ENCODE measurements at places on chromosomes 5 and 9. TPM values are rescaled to one million over a fixed set of nuclear protein-coding genes. Genes with fewer than 3 reads are reported as not detected.

DNA sequence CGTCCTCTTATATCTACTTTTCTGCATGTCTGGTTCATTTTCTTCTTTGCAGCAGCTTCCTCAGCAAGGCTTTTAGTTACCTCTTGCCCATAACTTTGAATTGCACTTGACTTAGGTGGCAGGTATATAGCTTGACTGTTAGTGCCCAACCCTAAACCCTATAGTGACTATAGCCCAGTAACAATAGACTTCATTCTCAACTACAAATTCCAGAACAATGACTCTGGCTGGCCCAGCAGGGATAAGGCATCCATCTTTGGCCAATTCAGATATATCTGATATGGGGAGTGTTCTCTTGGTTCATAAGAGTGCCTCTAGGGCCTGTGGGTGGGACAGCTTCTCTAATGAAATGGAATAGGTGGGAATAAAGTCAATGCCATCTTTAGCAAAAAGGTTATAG lies 246.2 kb downstream of the DMRT2 start:
- no peak for DNase-seq

GRCh38 chr9:4796988-4797853 lies 4.5 kb downstream of the RCL1 start:
- no peak for DNase-seq

- no peak for DNase-seq
Measured at GRCh38 chr5:97134634-97135033, 7.8 kb downstream of the LIX1 start.

DNA sequence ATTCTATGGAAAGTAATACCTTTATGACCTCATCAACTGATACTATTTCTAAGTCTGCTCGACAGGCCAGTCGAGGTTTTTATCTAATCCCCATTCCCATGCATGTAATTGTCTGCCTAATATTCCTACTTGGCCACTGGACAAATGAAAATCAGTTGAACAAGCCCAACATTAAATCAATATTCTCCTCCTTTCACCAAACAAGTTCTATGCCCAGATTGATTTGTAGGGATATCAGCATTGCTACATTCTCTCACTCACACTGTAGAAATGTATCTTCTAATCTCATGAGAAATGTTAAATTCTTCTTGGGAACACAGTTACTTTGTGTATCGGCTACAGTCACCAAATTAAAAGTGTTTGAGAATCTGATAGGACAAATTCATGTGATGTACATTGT lies 208.8 kb upstream of the CTNND2 start:
- DNase-seq: no peak

GRCh38 chr9:113602126-113603047 lies 138.9 kb downstream of the RGS3 start:
- DNase-seq: no peak

DNA sequence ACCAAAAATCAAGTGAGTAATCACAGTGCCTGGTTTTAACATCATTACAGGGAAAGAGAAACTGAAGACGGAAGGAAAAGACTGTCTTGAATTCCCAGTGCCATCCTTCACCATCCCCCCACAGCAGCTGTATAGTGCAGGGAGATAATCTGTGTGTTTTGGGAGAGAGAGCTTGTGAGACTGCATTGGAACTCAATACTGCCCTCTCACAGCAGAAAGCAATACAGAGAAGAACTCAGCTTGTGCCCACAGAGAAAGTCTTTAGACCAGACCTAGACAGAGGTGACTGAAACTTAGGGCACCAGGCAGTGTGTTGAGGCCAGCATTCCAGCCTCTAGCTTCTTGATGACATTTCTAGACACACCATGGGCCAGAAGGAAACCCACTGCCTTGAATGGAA lies 754.7 kb upstream of the CDH6 start:
- no peak for DNase-seq

- DNase-seq: no peak
Measured at GRCh38 chr5:17381932-17382331, 116.1 kb upstream of the TAF11L2 start.

DNA sequence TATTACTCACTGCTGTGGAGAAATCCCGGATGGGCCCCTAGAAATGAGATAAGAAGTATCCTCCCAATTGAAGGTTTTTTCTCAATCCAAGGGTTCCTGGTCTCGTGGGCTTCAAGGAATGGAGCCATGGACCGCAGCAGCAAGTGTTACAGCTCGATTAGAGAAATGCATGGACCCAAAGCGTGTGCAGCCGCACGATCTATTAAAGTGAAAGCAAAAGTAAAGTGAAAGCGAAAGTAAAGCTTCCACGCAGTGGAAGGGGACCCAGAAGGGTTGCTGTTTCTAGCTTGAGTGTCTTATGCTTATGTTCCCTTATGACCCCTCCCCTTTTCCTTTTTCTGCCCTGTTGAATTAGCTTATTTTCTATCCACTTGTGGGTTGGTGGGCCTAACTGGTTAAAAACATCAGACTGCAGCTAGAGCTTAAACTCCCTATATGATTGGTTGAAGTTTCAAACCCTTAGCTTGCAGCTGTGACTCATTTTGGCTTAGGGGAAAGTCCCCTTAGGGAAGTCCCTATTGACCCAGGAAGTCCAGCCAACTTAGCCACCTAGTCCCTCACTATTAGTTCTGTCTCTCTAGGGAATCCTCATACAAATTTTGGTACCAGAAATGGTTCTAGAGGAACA lies 1111.8 kb downstream of the TAF11L14 start:
- DNase-seq: peak; percentile 85

GRCh38 chr5:96317945-96318344 lies 115.1 kb downstream of the PCSK1 start:
- DNase-seq: no peak

DNA sequence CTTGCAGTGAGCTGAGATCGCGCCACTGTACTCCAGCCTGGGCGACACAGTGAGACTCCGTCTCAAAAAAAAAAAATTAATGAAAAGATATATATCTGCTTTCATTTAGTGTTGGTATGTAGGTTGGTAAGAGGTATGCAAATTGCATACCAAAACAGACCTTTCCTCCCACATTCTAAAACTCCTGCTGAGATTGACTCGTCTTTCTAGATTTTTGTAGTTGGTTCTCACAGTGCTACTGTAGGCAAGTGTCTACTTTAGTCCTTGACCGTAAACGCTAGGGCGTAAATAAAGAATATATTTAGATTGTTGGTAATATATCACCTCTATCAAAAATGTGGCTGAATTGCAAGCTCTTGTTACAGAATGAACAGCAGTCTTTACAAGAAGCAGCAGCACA lies 445.9 kb downstream of the CHSY3 start:
- no peak for DNase-seq

DNA sequence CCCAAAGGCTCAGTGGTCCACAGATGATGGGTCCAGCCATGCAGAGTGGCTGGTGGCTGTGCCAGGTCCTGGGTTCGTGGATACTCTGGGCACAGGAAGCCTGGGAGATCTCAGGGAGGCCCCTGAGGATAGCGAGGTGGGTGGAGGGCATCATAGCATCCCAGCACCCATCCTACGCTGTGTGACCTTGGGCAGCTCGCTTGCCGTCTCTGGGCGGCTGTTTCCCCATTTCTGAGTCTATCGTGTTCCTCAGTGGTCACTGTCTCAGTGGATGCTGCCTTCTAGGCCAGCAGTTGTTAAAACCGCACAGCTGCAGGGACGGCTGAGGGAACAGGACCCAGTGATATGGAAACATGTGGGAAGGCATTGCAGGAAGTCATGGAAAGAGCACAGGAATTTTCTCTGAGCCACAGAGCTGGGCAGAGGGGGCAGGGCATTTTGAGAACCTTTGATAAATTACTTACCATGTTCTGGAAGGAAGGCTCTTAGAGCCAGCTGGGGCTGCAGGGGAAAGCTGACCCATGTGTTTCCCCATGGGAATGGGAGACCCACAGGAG lies 86.4 kb upstream of the COL5A1 start:
- no peak for DNase-seq

DNA sequence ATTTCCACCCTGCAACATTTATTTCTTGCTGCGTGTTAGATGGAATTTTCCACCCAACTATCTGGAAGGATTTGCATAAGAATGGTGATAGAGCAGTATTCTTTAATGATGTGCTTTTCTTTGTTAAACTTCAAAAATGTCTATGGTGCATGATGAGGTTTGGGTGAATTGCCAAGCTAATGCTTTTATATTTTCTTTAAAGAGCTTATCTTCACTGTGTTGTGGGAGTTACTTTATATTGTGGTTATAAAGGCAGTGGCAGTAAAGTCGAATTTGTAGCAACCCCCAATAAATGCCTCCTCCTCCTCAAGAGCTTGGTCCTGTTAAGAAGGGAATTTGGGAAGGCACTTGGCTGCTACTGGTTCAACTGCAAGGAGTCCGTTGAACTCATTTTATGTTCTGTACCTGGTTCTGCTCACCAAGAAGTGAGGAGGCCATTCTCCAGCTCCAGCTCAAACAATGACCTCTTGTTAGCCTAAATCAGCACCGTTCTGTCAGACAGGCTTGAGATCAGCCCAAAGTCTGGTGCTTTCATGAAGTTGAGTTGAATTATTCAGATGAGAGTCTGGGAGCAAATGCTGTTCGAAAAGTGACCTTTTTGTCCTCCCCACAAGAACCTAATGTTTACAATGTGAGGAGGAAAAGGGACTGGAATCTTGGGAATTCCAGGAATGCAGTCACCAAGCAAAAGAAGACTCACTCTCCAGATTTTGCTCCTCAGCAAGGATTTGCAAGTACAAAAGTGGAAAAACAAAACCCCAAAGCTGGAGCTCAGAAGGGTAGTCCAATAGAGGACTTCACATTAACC lies 217.0 kb downstream of the TMEM38B start:
- DNase-seq: no peak

DNA sequence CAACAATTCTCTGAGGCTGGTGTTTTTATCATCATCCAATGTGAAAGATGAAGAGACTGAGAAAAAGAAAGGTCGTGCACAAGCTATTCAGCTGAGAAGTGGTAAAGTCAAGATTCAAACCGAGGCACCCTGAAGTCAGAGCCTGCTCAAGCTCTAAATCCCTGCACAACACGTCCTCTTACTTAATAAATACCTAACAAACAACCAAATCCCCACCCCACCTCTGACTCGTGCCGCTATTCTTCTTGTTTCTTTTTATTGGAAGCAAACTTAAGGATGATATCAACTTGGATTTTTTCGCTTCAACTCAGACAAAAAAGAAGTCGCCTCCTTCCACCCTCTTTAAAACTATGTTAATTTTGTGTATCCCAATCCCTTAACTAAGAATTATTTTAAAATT lies 140.2 kb downstream of the CEP120 start:
- DNase-seq: no peak

DNA sequence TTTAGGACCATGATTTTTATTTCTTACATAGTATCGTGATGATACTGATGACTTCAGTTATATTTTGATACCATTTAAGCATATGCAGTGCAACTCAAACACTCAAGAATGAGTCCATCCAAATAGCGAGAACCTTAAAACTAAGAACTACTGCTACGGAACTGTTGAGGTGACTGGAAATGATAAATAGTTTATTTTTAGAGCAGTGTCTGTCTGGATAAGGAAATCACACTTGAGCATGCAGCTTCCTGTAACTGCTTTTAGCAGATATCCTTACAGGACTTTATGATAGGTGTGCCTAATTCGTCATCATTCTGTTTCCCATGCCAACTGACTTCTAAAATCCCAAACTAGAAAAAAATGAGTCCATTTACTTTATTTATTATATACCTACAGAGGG lies 85.5 kb downstream of the ADGRV1 start:
- DNase-seq: no peak

DNA sequence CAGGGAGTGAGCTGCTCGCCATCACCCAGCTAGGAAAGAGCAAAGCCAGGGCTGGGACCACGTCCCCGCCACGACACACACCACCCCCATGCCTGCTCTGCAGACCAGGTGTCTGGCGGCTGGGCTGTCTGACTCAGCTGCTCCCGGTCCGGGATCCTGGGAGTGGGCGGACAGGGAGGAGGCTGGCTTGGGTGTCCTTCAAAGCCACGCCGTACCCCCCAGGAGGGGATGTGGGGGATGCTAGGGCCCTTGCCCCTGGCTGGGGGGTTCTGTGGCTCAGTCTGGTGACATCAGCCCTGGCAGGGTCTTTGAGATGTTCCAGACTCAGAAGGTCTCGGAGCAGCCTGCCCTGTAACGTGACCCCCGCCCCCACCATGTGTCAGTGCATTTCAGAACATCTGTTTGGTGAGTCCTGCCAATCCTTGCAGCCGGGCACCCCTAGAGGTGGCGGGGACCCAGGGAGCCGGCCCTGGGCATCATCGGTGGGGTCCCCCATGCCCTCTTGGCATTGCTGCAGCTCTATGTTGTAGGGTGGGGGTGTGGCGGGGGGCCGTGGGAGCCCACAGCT lies 62.3 kb downstream of the HMCN2 start:
- DNase-seq: no peak

DNA sequence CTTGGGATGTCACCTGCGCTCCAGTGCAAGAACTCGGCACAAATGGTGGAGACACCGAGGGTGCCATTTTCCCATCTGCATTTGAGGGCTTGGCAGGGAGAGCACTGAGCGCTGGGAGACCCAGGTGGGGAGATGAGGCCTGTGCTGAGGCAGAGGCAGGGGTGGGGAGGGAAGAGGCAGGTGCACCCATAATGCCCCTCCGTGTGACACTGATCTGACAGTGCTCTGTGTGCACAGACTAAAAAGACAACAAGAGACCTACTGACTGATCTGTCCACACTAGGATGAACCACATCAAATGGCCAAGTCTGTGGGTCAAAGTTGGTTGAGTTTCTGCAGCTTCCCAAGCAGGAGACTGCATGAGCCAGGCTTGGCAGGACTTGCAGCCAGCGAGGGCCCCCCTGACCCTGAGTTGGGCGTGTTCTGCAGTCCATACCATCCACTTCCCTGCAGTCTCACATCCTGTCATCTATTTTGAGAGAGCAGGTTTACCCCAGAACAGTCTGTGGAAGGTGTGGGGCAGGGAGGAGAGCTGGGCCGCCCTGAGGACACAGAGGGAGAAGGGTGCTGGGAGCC lies 41.9 kb downstream of the NEK6 start:
- DNase-seq: no peak

GRCh38 chr9:1404940-1405339 lies 354.8 kb downstream of the DMRT2 start:
- no peak for DNase-seq

DNA sequence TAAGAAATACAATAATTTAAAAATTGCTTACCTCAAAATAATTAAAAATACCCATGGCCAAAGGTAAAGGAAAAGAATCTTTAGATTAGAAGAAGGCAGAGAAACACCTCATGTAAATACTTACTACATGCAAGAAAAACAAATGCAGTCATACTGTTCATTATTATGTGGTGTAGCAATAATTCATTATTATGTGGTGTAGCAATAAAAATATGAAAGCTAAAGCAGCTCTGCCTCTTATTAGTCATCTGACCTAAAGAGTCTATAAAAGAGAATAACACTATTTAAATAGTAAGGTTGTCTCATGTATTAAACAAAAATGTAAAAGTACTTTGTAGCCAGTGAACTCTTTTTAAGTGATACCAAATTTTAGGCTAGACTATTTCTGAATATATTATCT lies 6.6 kb downstream of the DTWD2 start:
- DNase-seq: no peak

Gene TRAF1
- 30.5 TPM for total RNA-seq

Gene ST8SIA4
- 59.9 TPM for total RNA-seq

Gene SH3PXD2B
- 0.25 TPM for total RNA-seq

Gene CDH12
- total RNA-seq: not detected

Gene GARIN3
- total RNA-seq: not detected

Gene IRX1
- not detected for total RNA-seq

Data from natural killer cell (primary cell).